ENCODE measurements at places on chromosomes 7 and 10.

GRCh38 chr10:64156166-64156565 is 635.0 kb downstream of the REEP3 start:
- DNase-seq: no peak

DNA sequence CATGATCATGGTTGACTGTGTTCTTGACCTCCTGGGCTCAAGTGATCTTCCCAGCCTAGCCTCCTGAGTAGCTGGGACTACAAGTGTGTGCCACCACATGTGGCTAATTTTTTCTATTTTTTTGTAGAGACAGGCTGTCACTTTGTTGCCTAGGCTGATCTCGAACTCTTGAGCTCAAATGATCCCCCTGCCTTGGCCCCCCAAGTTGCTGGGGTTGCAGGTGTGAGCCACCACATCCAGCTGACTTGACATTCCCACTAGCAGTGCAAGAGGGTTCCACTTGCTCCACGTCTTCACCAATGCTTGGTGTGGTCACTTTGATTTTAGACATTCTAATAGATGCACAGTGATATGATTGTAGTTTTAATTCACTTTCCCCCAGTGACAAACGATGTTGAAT is 25.1 kb downstream of the CYP26A1 start:
- DNase-seq: peak; percentile 19

- DNase-seq: peak; percentile 67
Observed at GRCh38 chr7:106041140-106041717, 70.9 kb downstream of the SYPL1 start.

GRCh38 chr10:128734161-128734560 is 607.9 kb upstream of the MKI67 start:
- no peak for DNase-seq

DNA sequence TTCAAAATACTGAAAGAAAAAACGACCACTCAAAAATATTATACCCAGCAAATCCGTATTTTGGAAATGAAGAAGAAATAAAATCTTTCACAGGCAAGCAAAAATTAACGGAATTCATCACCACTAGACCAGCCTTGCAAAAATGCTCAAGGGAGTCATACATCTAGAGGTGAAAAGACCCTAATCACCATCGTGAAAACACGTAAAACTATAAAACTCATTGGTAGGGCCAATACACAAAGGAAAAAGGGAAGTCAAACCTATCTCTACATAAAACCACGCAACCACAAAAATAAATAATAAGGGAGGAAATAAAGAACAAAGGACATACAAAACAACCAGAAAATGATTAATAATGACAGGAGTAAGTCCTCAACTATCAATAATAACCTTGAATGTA is 6.6 kb upstream of the AKR1B1 start:
- DNase-seq: no peak

- DNase-seq: no peak
Observed at GRCh38 chr7:6589151-6589828, 531 bp upstream of the INTS15 start.

All from activated CD8-positive, alpha-beta memory T cell treated with anti-CD3 and anti-CD28 coated beads for 24 hours (primary cell).